Gastroesophageal sphincter (tissue), 4 donors: ENCODE measurements at places on chromosomes 12 and 14. TPM values are rescaled to one million over a fixed set of nuclear protein-coding genes. Genes with fewer than 3 reads are reported as not detected.

- ATAC-seq, result no peak
These were observed 22.9 kb upstream of the LTBP2 start for GRCh38 chr14:74634964-74635363.

DNA sequence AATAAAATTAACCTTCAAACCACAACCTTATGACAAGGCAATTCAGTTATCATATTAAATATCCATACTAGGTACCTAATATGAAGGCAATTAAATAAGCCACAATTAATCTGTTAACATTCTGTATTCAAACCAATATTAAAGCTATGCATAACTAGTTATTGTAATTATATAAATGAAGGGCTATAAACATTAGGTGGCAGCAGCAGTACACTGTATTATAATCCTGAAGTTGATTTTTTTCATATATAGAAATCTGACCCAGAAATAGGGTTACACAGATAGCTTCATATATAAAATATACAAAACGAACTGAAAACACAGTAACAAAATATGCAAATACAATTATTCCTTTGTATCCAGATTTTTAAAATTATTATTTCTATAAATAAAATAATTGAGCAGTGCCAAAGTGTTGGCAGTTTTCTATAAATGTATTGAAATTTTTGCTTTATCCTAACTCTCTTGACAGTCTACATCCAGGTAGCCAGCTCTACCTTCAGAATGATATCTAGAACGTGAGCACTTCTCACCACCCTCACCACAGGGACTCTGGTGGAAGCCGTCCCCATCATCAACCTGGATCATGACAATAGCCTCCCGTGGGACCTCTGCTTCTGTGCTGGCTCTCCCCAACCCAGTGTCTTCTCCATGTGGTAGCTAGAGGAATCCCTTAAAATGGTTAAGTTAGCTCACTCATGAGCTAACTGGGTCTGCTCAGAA, 136.2 kb downstream of the MED13L start:
- ATAC-seq, result no peak

DNA sequence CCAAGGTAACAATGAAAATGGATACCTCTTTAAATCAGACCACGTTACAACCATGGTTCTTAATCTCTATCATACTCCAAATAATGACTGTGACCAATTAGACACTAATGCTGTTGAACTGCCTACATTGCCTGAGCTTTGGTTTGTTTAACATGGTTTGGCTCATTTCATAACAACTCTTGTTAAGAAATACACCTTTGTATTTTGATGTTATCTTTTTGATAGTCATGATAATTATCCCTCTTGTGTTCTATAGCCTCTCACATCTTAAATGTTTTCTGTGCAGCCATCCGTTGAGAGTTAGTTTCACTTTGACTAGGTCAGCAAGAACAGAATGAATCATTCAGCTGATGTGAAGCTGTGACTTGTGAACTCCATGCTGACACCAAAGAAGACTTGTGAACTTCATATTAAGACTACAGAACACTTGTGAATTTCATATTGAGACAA, 75.5 kb upstream of the RERGL start:
- no peak for ATAC-seq

- no peak for ATAC-seq
These were observed 54.3 kb upstream of the CCDC91 start for GRCh38 chr12:28135801-28136439.

DNA sequence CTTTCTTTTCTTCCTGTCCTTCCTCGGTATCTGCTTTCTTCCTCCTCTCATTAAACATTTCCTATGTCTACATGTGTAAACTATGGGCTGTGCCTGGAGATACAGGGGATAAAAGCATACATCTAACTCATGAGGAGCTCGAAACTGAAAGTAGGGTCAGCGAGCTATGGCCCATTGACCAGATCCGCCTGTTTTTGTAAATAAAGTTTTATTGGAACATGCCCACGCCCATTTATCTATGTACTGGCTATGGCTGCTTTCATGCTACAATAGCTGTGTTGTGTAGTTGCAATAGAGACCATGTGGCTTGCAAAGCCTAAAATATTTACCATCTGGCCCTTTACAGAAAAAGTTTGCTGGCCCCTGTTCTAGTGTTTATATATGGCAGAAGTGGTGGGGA, 500.8 kb upstream of the GARIN6 start:
- no peak for ATAC-seq

DNA sequence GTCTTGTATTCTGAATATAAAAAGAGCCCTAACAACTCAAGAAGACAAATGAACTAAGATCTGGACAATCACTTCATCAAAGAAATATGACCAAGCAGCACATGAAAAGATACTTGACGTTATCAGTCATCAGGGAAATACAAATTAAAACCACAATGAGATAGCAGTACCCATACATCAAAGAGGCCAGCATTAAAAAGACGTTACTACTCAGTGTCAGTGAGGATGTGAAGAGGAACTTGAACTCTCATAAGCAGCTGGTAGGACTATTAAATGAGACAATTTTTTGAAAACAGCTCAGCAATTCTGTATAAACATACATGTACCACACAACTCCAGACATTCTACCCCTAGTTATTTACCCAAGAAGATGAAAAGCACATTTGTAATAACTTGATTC, 55.9 kb downstream of the FERMT2 start:
- no peak for ATAC-seq

The TNS2 gene
- total RNA-seq, result 179 TPM

GRCh38 chr14:76762411-76763095, 1.3 kb downstream of the VASH1 start:
- no peak for ATAC-seq

DNA sequence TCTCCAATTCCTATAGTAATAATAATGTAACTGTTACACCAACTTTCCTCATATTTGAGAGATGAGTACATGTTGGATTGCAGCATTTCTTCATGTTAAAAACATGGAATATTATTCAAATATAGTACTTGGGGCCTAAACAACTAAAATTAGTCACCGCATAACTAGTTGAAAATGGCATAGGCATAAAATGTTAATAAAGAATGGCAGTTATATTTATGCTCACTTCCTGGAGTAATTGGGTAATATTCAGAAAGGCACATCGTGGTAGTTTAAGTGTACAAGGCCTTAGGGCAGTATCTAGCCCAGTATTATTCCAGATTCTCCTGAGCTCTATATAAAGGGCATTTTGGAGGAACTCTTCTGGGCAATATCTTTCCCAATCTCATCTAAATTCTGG, 46.0 kb downstream of the ERGIC2 start:
- ATAC-seq, result no peak

DNA sequence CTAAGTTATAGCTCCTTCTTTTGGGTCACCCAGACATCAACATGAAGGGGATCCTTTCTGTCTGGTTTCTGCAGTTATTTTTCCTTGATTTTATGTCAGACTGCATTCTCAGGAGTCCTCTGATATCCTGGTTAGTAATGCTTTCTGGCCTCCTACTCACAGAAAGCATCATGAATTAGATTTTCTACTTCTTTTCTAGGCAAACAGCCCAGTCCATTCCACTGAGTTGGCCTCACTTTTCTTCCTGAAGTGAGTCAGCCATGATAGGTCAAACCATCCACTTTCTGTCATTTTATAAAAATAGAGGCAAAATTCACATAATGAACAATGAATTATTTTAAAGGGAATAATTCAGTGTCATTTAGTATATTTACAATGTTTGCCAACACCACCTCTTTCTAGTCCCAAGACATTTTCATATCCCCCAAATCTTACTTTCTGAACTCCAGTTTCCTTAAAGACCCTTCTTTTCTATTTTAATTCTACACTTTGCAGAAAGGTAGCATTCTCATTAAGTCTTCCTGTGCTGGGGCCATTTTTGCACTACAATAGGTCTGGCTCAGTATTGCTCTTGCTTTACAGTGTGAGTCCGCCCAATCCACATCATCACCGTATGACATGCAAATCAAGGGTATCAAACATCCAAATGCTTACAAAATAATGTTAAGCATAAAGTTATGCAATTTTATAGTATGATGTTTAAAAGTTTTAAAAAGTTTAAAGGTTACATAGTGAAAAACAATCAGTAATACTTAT, 95.1 kb downstream of the UNC79 start:
- ATAC-seq, result no peak

DNA sequence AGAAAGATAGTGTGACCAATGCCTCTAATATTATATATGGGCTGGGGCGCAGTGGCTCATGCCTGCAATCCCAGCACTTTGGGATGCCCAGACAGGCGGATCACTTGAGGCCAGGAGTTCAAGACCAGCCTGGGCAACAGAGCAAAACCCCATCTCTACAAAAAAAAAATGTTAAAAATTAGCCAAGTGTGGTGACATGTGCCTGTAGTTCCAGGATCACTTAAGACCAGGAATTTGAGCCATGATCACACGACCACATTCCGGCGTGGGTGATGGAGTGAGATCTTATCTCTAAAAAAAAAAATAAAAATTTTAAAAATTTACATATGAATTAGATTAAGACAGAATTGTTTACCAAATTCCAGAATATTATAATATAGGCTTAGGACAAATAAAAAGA, 12.0 kb downstream of the TM7SF3 start:
- no peak for ATAC-seq

- no peak for ATAC-seq
These were observed 214.1 kb downstream of the FBXL14 start for GRCh38 chr12:1380171-1380851.

- no peak for ATAC-seq
These were observed 37.7 kb upstream of the RTRAF start for GRCh38 chr14:51951656-51952055.

- ATAC-seq, result no peak
These were observed 113.2 kb downstream of the CAND1 start for GRCh38 chr12:67382241-67382871.

DNA sequence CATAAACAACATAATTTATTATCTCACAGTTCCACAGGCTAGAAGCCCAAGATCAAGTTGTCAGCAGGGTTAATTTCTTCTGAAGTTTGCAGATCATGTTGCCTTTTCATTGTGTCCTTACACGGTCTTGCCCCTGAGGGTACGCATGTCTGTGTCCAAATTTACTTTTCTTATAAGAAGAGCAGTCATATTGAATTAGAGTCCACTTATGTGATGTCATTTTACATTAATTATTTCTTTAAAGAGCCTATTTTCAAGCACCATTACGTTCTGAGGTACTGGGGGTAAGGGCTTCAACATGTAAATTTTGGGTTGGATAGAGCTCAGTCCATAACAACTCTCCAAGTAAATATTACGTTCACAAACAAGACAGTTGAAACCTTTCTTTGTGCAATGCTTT, 236.6 kb upstream of the OR4E1 start:
- ATAC-seq, result no peak

The TIGAR gene
- total RNA-seq, result 4.6 TPM

The RBP5 gene
- not detected for total RNA-seq

DNA sequence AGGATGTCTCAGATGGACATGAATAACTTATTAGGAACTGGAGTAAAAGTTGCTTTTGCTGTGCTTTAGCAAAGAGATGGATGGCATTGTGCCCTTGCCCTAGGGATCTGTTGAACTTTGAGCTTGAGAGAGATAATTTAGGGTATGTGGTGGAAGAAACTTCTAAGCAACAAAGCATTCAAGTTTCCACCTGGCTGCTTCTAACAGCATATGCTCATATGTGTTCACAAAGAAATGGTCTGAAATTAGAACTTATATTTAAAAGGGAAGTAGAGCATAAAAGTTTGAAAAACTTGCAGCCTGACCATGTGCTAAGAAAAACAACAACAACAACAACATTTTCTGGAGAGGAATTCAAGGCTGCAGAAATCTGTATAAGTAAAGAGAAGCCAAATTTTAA, 7.9 kb upstream of the CPSF6 start:
- no peak for ATAC-seq

DNA sequence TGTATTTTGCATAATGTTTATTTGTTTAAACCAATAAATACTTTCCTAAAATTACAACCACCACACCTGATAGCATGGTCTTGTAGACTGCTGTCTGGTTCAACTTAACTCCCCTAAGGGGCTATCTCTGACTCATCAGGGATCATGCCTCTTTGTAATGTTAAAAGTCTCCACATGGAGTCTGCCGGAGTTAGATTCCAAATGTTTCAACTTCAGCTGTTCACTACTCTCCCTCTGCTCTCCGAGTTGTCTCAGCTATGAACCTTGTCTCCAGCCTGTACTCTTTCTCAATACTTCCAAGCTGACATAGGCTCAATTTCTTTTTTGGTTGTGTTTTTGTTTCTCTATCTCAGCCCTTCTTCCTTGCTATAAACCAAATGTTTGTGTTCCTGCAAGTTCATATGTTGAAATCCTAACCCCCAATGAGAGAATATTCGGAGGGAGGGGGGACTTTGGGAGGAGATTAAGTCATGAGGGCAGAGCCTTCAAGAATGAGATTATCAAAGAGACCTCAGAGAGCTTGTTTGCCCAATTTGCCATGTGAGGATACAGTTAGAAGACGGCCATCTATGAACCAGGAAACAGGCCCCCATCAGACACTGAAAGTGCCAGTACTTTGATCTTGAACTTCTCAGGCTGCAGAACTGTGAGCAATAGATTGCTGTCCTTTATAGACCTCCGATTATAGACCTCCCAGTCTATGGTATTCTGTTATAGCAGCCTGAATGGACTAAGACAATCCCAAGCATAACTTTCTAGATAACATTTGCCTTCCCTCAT, 858.2 kb downstream of the VRK1 start:
- peak; percentile 46 for ATAC-seq

DNA sequence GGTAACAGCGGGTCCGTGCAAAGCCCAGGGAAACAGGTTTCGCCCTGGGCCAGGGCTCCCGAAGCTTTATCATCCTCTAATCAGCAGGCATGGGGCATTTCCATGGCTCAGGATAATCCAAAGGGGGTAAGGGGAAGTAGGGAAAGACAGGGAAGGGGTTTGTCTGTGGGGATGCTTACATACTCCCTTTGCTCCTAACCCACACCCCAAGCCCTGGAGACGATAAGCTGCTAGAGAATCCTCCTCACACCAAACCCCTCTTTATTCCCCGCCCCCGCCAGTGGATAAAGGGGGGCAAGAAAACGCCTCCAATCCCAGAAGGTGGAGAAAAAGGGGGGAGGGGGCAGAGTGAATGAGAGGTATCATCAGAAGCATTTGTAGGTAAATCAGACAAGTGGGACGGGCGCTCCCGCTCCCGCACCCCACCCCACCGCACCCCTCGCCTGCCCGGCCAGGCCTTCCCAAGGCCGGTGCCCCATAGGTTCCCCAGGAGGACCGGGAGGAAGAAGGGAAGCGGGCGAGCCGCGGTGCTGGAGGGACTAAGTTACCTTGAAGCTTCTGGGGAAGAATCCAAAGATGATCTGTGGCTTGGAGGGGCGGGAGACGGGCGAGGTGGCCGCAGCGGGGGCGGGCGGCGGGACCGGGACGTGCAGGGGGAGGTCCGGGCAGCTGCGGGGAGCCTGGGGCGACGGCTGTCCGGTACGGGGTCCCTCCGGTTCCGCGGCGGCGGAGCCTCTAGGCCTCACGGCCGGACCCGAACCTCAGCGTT, 762 bp downstream of the PPP2R5E start:
- ATAC-seq, result peak; percentile 6

DNA sequence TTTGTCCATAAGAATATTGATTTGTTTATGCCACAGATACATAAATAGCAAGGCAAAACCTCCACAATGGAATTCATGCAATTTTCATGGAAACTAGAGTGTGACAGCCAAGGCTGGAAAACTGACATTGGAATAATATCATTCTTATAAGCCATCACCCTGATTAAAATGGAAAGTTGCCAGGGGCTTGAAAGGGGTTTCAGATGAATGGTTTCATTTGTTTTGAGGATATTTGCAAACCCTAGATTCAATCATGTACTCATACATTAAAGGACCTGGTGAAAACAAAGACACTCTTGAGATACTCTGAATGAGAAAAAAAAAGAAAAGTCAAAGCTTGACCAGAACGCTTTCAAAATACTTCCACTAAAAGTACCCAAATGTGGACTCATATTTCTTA, 205.7 kb downstream of the DIO2 start:
- no peak for ATAC-seq

The CLEC4A gene
- total RNA-seq, result 3.0 TPM
